ENCODE measurements at places on chromosomes 6 and 20.

DNA sequence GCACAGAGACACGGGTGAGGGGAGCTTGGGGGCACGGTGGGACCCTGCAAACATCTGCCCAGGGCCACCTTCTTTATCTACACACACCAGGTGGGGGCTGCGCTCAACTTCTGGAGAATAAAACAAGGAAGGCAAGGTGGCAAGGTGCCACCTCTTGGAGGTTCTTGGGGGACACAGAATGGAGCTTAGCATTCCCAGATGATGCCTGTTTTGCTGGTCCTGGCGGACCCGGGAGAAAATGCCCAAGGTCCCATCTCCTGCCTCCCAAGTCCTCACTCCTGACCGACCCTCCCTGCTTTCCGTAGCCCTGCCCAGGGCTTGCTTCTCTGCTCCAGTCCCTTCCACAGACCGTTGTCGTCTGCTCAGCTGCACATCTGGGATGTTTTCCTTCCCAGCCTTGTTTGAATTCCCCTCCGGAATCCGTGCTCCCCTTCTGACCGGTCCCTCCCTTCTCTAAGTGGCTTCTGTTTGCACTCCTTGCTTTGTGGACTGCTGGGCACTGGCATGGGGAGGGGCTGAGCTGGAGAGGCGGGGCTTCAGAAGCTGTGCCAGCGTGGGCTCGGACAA, 13.1 kb downstream of the ITPR3 start:
- DNase-seq: no peak

- DNase-seq: no peak
Observed at GRCh38 chr6:45400021-45400420, 22.3 kb upstream of the SUPT3H start.

GRCh38 chr6:123503619-123504018, 133.1 kb downstream of the TRDN start:
- DNase-seq: no peak

DNA sequence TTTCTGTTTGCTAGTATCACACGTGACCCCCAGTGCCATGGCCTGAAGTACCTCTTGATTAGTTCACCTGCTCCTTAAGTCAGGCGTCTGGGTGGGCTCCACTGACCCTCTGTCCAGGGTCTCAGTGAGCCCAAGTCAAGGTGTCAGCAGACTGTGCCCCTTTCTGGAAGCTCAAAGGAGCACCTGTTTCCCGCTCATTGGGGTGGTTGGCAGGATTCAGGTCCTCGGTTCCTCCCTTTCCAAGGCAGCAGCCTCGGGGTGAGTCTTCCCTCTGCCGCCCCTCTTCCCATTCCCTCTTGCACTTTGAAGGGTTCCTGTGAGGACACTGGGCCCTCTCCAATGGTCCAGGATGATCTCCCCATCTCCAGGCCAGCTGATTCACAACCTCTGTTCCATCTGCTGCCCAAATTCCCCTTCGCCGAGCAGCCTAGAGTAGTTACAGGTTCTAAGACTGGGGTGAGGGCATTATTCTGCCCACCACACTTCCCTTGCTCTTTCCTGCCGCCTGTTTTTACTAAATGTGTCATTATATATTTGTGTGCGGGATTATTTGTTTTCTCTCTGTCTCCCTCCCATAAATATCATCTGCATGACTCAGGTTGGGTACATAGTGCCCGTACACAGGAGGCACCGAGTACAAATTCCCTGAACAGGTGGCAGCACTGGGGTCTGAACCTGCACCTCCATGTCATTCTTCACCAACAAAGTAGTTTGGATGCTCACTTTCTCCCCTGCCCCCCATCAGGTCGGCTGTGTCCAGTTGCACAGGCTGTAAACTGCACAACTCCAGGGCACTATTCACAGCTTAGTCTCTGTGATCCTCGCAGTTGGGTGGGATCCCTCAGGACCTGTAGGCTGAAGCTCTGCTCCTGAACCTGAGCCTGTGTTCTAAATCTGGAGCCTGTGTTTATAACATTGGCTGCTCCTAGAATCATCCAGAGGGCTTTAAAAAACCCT, 58.5 kb downstream of the RBM38 start:
- DNase-seq: no peak

DNA sequence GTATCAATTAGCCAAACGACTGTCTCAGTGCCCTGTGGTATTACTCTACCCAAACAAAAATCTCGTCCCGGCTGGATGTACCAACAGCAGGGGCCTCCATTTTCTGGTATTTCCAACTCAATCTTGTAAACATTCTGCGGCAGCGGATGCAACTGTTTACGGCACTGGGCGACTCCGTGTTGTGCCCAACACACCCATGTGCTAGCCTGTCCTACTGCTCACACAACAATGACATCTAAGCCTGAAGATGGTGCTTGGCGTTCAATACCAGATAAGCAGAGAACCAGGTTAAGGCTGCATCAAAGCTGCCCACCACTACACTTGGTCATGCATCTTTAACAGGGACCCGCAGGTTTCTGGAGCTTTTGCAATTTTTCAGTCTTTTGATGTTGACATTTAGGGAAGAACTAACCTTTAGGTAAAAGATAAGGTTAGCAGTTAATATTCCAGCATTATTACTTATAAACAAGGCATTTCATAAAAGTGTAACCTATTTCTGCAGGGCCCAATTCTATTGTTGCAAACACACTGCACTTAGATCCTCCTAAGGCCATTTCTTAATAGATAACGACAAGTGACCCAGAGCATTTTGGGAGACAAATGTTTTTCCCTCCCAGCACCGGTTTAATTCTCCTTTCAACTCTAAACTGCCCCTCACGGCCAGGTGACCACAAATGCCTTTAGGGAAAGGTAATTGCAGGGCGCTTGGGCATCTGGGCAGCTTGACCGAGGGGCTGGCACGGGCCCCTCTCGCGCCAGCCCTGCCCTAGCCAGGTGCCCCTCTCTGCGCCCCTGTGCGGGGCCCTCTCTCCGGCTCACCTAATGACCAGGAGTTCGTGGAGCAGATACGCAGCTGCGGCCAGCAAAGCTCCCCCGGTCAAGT, 945 bp downstream of the FAXC start:
- no peak for DNase-seq

GRCh38 chr6:317448-318144, 25.3 kb downstream of the DUSP22 start:
- DNase-seq: no peak

DNA sequence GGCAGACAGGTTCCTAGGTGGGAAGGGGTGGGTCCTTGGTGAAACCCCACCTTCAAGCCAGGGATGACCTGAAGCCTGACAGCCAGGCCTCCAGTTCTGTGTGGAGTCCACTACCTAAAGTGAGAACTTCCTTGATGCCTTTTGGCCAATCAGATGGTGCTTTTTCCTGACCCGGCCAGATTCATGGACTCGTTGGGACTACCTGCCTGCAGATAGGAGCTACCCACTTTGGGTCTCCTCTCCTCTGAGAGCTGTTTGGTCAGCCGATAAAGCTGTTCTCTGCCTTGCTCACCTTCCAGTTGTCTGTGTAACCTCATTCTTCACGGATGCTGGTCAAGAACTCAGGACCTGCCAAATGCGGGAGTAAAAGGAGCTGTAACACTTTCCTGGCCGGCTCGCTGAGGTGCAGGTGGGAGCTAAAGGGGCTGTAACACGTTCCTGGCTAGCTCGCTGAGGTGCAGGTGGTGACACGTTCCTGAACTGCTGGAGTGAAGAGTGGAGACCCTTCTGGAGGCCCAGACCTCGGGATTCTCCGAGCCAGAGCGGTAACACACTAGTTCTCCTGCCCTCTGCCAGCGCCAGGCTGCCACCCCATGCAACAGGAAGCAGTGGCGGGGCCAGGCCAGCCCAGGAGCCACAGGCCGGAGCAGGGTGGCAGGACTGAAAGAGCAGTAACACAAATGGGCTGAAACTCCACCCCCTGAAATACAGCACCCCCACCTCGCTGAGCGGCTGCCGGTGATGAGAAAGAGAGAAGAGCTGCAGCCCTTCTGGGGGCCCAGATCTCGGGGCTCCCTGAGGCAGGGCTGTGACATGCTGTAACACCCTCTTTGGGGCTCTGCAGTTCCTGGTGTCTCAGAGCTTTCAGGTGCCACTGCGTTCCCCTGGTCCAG, 13.6 kb upstream of the DBNDD2 start:
- no peak for DNase-seq

GRCh38 chr6:114288701-114289495, 53.9 kb downstream of the HS3ST5 start:
- no peak for DNase-seq

GRCh38 chr6:163466839-163467390, 52.4 kb downstream of the QKI start:
- DNase-seq: no peak

DNA sequence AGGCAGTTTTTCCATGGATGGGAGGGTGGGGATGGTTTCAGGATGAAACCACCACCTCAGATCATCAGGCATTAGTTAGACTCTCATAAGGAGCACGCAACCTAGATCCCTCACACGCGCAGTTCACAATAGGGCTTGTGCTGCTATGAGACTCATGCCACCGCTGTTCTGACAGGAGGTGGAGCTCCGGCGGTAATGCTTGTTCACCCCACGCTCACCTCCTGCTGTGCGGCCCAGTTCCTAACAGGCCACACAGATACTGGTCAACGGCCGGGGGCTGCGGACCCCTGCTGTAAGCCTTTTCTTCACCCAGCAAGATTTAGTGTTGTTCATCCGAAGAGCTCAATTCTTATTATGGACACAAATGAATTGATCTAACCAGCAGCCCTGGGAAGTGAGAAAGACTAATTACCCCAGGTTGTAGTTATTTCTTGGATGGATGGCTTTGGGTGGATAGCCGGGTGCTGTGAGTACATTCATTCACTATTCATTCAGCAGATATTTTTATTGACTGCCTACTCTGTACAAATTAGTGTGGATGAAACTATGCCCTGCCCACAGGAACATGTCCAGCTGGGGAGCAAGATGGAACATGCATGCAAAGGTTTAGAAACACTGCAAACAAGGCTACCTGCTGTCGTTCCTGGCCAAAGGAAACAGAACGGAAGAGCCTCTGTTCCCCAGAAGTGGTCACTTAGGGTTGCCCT, 57.2 kb downstream of the RIOK1 start:
- no peak for DNase-seq

DNA sequence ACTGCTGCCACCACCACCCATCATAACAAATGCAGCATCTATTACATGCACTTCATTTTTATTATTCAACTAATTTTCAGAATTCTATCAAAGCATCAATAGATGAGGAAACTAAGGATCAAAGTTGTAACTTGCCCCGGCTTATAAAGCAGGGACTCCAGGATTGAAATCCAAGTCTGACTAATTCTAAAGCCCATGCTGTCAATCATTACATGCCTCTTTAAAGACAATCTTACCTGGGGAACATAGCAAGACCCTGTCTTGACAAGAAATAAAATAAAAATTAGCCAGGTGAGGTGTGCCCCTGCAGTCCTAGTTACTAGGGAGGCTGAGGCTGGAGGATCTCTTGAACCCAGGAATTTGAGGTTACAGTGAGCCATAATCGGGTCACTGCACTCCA, 182.4 kb downstream of the ISM1 start:
- DNase-seq: no peak

DNA sequence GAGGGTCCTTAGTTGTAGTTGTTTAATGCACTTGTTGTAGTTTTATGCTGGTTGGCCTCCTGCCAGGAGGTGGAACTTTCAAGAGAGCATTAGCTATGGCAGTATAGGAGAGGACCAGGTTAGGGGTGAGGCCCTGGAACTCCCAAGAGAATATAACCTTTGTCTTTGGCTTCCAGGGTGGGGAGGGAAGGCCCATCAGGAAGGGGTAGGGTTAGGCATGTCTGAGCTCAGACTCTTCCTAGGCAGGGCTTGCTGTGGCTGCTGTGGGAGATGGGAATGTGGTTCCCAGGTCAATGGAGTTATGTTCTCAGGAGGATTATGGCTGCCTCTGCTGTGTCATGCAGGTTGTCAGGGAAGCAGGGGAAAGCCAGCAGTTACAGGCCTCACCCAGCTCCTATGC, 20.0 kb upstream of the GABRR1 start:
- no peak for DNase-seq

DNA sequence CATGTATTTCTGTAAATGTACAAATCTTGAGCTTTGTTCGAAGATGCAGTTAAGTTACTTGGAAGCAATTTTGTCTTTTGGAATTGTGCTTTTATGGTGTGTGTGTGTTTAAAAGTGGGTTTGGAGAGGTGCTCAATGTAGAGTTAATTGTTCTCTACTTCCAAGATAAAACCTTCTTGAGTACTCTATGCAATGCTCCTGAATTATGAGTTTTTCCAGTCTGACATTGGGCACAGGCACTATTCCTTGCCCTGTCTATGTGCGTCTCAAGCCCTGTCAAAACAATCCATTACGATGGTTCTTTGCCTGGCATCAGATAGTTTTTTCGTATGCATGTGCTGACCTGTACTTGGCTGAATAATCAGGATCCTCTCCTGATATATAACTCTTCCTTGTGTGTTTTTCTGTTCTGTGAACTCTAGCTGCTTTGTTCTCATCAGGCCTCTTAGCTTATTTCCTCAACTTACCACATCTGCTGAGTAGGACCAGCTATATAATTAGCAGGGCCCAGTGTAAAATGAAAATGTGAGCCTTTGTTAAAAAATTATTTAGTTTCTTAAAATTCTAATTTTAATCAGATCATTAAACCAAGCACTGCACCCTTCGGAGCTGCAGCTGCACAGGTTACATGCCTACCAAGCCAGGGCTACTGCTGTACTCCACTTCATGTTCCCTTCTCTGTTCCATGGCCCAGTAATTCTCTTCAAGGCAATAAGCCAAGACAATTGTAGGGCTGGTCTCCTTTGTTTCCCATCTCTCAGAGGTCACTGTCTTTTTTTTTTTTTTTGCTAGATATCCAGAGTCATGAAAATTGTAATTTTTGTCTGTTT, 160.1 kb downstream of the ZFAND3 start:
- DNase-seq: no peak

GRCh38 chr6:18492972-18493371, 105.8 kb downstream of the RNF144B start:
- no peak for DNase-seq

DNA sequence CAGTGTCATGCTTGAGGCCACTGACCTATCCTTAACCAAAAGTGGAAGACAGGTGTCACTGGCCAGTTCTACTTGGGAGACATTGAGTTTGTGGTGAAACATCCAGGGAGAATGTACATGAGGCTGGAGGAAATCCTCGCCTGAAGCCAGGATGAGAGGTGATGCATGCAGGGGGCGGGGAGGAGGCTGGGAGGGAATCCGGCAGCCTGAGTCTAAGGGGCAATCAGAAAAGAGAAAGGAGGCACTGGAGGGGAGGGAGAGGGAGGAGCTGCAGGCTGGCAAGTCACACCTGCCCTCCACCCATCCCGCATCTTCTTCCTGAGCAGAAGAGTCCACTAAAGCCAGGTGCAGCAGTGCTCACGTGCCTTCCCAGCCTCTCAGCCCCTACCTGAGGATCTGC, 14.9 kb upstream of the DDO start:
- no peak for DNase-seq

GRCh38 chr20:56451056-56451765, 17.2 kb upstream of the RTF2 start:
- DNase-seq: no peak

GRCh38 chr6:35664945-35665344, 23.8 kb downstream of the FKBP5 start:
- DNase-seq: no peak
